ENCODE measurements at places on chromosomes 7 and 10. TPM values are rescaled to one million over a fixed set of nuclear protein-coding genes. Genes with fewer than 3 reads are reported as not detected.

EIF5AL1 gene
- total RNA-seq = 0.22 TPM

DNA sequence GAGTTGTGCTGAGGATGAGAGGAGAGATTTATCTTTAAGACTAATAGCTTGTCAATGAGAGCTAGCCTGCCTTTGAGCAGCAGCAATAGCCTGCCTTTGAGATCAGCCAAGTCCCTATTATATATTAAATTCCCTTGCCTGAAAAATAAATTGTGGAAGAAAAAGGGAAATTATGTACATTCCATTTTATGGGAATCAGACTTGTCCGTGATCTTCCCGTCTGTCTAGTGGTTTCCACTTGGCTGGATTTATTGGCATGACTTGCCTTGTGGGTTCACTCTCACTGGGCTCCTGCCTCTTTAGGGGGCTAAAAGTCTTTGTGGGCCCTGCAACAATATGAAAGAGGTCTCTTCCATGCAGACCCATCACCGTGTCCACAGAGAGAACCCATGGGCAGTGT lies 171.7 kb upstream of the FRMD4A start:
- DNase-seq = no peak

GRCh38 chr10:90168244-90168643 lies 466.9 kb downstream of the KIF20B start:
- no peak for DNase-seq

GRCh38 chr10:51244748-51245490 lies 170.6 kb downstream of the PRKG1 start:
- peak; percentile 8 for DNase-seq

GRCh38 chr7:150990416-150991186 lies at the start of gene NOS3:
Gene NOS3 (plus strand): TSS chr7:150991017. CDS start chr7:150993804, 2,787 bp downstream.
- no peak for DNase-seq

Measured in lung microvascular endothelial cell (primary cell).